ENCODE measurements at places on chromosomes 7 and 10.

DNA sequence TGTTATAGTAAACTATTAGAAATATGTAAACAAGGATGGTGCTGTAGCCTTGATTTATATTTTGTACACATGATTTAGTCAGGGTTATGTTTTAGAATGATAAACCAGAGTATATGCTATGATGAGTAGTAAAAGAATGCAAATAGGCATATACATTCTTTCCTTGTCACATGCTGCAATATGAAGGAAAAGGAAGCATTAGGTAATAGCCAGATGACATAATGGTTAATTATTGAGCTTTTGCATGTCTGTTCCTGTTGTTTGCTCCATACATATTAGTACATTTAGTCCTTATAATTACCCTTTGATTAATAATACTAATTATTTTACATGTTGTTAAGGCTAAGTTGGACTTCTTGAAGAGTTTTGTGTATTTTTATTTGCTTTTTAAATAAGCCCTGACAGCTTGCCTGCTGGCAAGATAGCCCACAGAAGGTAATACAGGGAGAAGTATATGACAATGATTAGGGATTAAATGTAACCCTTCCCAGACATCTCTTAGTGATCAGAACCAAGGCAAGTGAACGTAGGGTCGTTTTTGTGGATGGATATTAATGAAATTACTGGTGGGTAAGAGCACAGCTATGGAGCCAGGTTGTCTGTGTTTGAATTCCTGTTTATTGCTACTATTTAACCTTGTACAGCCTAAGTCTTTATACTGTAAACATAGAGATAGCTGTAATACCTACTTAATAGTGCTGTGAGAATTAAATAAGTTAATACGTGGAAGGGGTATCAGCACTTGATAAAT lies 68.4 kb downstream of the PHTF2 start:
- no peak for DNase-seq

- DNase-seq = no peak
Observed at GRCh38 chr10:11345224-11346054, 266.0 kb downstream of the USP6NL start.

- DNase-seq = no peak
Observed at GRCh38 chr7:143514487-143514886, 36.8 kb downstream of the TAS2R41 start.

DNA sequence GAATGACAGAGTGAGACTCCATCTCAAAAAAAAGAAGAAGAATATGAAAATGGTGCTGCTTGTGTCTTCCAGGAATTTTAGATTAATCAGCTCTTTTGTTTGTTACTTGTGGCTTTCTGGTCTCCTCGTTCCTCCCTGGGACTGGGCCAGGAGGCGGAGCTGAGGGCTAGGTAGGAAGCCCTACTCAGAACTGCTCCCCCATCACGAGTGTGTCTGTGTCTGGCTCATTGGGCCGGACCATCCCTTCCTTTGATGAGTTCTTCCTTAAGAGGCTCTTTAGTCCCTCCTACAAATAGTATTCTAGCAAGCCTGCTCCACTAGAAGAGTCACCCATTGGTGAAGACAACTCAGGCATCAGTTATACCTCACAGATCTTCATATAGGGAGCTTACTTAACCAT lies 56.8 kb upstream of the YAE1 start:
- DNase-seq = no peak

GRCh38 chr10:119863951-119864565 lies 8.6 kb downstream of the MCMBP start:
- DNase-seq = no peak

DNA sequence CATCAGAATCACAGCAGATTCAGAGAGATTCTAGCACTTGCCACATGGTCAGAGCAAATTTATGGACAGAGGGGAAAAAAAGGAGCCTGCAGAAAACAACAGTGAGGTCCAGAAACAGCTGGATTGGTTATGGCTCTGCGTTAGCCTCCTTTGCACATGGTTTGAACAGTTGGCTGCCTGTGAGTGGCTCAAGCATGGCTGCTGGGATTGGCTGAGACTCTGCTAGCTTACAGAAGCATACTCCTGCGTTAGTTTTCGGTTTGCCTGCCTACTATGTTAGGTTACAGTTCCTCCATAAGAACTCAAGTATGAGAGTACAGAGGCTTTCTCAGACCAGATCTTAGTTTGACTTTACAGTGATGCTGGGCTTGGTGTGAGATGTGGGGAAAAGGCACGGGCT lies 80.7 kb upstream of the WDR11 start:
- no peak for DNase-seq

Measured in NCI-H2227 treated with DMSO at 0.1 percent for 48 hours (cell line).